ENCODE measurements at places on chromosomes 1 and 21.
A peak's percentile ranks its signal among the peaks of the same experiment; 100 is the strongest.

DNA sequence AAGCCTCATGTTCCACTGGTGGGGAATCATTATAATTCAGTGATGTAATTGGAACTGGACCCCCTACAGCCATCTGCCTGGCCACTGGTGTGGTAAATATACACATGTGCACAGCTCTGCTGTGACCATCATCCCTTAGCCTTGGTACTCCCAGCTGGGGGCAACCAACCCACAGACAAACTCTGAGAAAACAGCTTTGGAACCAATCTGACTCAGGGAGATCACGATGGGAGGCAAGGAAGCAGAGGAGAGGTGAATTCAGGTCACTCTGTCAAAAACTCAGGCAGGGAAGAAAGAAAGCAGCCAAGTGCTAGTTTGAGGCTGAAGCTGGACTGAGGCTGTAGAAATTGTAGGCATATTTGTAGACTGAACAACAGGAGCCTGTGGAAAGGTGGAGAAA lies 197.8 kb upstream of the GALNT2 start:
- DNase-seq = no peak

GRCh38 chr1:200184196-200184595 lies 156.7 kb downstream of the NR5A2 start:
- DNase-seq = no peak

DNA sequence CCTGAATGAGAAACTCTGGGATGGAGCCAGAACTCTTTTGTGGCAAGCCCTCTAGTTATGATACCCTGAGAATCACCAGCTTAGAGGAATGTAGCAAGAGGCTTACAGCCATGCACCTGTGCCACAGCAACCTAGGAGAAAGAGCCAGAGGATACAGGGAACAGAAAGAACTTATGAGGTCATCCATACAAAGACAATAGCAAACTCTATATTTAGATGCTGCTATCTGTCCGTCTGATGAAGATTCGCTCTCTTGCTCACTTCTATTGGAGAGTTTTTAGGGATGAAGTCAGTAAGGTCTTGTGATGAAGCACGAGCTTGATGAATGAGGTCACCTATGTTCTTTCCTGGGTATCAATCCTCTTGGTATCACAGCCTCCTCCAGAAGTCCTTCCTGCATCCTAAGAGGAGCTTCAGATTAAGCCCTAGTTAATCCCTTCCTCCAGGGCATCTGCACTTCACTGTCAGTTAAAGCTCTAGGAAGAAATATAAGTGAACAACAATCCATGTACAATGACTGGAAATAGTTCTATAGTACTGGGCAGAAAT lies 185.6 kb downstream of the DAB1 start:
- DNase-seq = no peak

DNA sequence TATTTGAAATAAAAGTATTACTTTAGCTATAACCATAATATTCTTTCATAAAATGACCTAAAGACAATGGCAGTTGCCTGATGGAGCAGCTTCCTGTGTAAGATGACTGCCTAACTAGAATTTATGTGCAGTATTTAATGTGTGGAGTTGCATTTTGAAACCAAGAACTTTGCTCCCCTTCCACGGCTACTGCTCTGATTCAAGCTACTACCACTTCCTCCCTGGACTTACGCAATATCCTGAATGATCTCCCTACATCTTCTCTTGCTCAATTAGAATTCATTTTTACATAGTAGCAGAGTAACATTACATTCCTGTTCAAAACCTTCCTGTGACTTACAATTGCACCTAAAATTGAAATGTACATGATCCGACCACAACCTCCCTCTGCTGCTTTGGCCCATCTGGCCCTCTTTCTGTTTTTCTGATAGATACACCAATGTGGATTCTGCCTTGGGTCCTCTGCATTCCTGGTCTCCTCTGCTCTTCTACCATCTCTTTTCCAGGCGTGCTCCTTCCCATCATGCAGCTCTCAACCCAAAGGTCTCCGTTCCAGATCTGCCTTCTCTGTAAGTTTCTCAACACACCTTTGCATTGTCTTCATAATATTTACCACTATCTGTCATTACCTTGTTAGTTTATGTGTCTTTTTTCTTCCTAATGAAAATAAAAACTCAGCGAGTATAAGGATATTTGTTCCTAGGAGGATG lies 47.4 kb upstream of the USP25 start:
- no peak for DNase-seq

- DNase-seq = no peak
Measured at GRCh38 chr1:41350055-41350378, 11.2 kb upstream of the FOXO6 start.

- DNase-seq = peak; percentile 34
Measured at GRCh38 chr21:23887725-23888306, 1719.5 kb downstream of the MRPL39 start.

- no peak for DNase-seq
Measured at GRCh38 chr1:204495078-204495753, 611 bp upstream of the PIK3C2B start.

GRCh38 chr1:107142666-107143065 lies 1.8 kb downstream of the NTNG1 start:
- no peak for DNase-seq

All from activated naive CD4-positive, alpha-beta T cell treated with anti-CD3 and anti-CD28 coated beads, Interleukin-2, amount 50 U/mL, for 16 hours (primary cell).